Breast epithelium (tissue), 4 donors: ENCODE measurements at places on chromosomes 13 and 19. TPM values are rescaled to one million over a fixed set of nuclear protein-coding genes. Genes with fewer than 3 reads are reported as not detected.

DNA sequence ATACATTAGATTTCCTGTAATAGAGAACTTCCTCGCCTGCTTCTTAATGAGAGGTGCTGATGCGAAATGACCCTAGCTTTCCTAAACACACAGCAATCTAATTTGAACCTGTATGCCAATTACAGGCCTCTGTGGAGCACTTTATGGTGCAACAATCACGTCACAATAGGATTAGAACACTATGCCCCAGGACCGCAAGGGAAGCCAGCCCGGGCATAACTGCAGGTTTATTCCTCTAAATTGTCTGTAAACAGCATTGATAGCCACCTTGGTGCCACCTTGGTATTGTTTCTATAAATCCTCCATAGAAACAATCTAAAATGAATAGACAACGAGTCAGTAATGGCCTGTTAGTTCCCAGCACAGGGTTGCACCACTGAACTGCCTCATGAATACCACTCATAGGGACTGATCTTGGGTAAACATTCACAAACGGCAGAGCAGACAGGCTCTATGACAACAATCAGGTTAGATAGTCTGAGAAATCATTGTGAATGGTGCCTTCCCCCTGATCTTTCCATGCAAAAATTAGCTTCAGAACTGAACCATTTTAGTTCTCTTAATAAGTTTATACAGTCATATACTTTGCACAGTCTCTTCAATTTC lies 182.5 kb upstream of the OBI1 start:
- H3K27me3 ChIP-seq, result no peaks in the 10 kb centered on the region
- H3K4me3 ChIP-seq, result no peak overlapping the region
- DNase-seq, result no peak
- H3K36me3 ChIP-seq, result no peaks in the 10 kb centered on the region
- no peak overlapping the region for H3K27ac ChIP-seq

GRCh38 chr19:54459282-54460229 lies 4.0 kb downstream of the LENG9 start:
- no peak overlapping the region for H3K4me3 ChIP-seq
- H3K27ac ChIP-seq, result peak overlapping the region; percentile 57
- H3K27me3 ChIP-seq, result no peaks in the 10 kb centered on the region
- DNase-seq, result no peak
- H3K4me1 ChIP-seq, result no peaks in the 10 kb centered on the region

DNA sequence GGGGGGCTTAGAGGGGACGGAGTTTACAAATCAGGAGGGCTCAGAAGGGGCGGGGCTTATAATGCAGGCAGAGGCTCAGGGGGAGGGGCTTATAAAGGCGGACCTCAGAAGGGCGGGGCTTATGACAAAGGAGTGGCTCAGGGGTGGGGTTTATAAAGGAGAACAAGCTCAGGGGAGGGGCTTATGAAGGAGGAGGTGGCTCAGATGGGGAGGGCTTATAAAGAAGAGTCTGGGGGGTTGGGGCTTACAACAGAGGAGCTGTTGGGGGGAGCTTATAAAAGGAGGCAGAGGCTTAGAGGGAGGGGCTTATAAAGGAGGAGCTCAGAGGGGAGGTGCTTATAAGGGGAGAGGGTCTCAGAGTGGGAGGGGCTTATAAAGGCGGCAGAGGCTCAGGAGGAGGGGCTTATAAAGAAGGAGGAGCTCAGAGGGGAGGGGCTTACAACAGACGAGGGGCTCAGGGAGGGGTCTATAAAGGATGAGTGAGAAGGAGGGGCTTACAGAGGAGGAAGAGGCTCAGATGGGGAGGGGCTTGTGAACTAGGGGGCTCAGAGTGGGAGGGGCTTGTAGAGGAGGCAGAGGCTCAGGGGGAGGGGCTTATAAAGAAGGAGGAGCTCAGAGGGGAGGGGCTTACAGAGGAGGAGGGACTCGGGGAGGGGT lies 1.0 kb downstream of the SMIM24 start:
- H3K36me3 ChIP-seq, result no peaks in the 10 kb centered on the region
- no peak overlapping the region for H3K4me3 ChIP-seq

- no peak overlapping the region for H3K27ac ChIP-seq
- no peak for DNase-seq
- H3K27me3 ChIP-seq, result no peaks in the 10 kb centered on the region
- no peak overlapping the region for H3K4me3 ChIP-seq
- no peaks in the 10 kb centered on the region for H3K4me1 ChIP-seq
Measured at GRCh38 chr13:44664308-44664707, 88.2 kb upstream of the TSC22D1 start.

- no peak overlapping the region for H3K27ac ChIP-seq
- H3K4me3 ChIP-seq, result no peak overlapping the region
- H3K4me1 ChIP-seq, result no peaks in the 10 kb centered on the region
- H3K27me3 ChIP-seq, result no peaks in the 10 kb centered on the region
- no peak for DNase-seq
Measured at GRCh38 chr13:109345433-109345941, 440.9 kb downstream of the IRS2 start.

AMER2 gene
- total RNA-seq, result not detected

- no peaks in the 10 kb centered on the region for H3K27me3 ChIP-seq
- no peaks in the 10 kb centered on the region for H3K4me1 ChIP-seq
Measured at GRCh38 chr19:19618219-19619051, at the start of gene PBX4. Gene PBX4 (minus strand): TSS chr19:19618687. CDS start chr19:19618629, 58 bp downstream.

DNA sequence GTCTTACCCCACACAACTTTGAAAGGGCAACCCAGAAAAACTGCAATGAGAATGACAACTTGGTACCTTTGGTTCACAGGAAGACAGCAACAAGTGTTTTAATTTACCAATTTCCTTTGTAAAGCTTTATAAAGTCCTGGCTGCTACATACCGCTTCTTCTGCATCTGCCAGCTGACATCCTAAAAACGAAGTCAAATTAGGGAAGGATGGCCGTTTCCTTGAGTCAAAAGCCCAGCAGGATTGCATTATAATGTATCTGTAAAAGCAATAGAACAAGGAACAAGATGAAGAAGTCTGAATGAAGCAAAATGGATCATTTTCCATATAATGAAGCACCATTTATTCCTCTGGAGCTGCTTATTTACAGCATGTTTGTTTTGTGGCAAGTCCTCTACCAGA lies 25.8 kb upstream of the URAD start:
- no peak overlapping the region for H3K27ac ChIP-seq
- DNase-seq, result no peak
- H3K36me3 ChIP-seq, result no peaks in the 10 kb centered on the region
- no peaks in the 10 kb centered on the region for H3K27me3 ChIP-seq

- no peaks in the 10 kb centered on the region for H3K4me1 ChIP-seq
- H3K36me3 ChIP-seq, result no peaks in the 10 kb centered on the region
- H3K27me3 ChIP-seq, result no peaks in the 10 kb centered on the region
- no peak overlapping the region for H3K27ac ChIP-seq
- H3K4me3 ChIP-seq, result no peak overlapping the region
Measured at GRCh38 chr13:102587916-102588315, 8.9 kb upstream of the TPP2 start.

DNA sequence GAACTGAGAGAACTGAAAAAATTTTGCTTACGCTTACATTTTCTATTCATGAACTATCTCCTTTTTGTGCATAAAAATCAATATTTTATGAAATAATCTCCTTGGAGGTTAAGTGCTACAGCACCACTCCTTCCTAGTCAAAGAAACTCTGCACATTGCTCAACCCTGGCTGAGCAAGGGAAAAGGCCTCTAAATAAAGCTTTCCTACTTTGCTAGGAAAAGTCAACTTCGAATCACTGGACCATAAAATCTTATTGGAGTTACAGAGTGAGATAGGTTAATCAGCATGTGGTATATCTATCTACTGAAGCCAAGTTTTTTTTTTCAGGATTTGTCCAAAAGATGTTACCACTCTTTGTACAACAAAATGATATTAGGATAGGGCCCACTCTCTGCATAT lies 57.5 kb upstream of the HMGB1 start:
- no peaks in the 10 kb centered on the region for H3K27me3 ChIP-seq
- no peak overlapping the region for H3K27ac ChIP-seq
- H3K4me3 ChIP-seq, result no peak overlapping the region
- no peaks in the 10 kb centered on the region for H3K4me1 ChIP-seq
- DNase-seq, result no peak
- H3K36me3 ChIP-seq, result no peaks in the 10 kb centered on the region

IZUMO4 gene
- total RNA-seq, result 3.7 TPM

DNA sequence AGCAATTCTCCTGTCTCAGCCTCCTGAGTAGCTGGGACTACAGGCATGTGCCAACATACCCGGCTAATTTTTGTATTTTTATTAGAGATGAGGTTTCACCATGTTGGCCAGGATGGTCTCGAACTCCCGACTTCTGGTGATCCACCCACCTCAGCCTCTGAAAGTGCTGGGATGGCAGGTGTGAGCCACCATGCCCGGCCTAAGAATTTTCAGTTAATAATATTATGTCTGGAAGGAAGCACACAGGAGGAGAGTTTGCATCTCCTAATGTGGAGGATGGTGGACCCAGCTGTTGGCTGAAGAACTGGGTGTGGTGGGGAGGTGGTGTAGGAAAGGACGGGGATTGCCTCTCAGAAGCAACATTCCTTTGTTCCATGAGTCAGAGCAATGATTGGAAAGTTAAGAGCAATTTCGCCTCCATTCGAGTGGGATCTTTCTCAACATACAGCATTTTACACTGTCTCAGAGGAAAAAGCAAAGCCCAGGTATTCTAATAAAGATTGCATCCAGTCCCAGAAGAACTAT lies 11.9 kb downstream of the PDCD2L start:
- H3K27me3 ChIP-seq, result no peaks in the 10 kb centered on the region
- H3K4me1 ChIP-seq, result no peaks in the 10 kb centered on the region
- no peaks in the 10 kb centered on the region for H3K36me3 ChIP-seq
- no peak for DNase-seq
- no peak overlapping the region for H3K4me3 ChIP-seq
- H3K27ac ChIP-seq, result no peak overlapping the region

- no peak overlapping the region for H3K4me3 ChIP-seq
- DNase-seq, result peak; percentile 31
- peaks cover 5% of the 10 kb centered on the region for H3K4me1 ChIP-seq
- no peaks in the 10 kb centered on the region for H3K36me3 ChIP-seq
- no peaks in the 10 kb centered on the region for H3K27me3 ChIP-seq
Measured at GRCh38 chr19:19335408-19336158, 15.0 kb downstream of the MAU2 start.

- no peaks in the 10 kb centered on the region for H3K4me1 ChIP-seq
- no peaks in the 10 kb centered on the region for H3K27me3 ChIP-seq
- DNase-seq, result no peak
- no peak overlapping the region for H3K4me3 ChIP-seq
Measured at GRCh38 chr19:28582796-28583195, 630.2 kb downstream of the UQCRFS1 start.

WTIP gene
- total RNA-seq, result 11.9 TPM

NPAS1 gene
- not detected for total RNA-seq

ZNF878 gene
- 0.33 TPM for total RNA-seq

FXYD1 gene
- total RNA-seq, result 75.5 TPM
